ENCODE measurements at places on chromosomes 7 and 10.

- DNase-seq, result no peak
Measured at GRCh38 chr10:96263669-96264068, 7.7 kb downstream of the BLNK start.

- DNase-seq, result no peak
Measured at GRCh38 chr10:88110355-88110754, 246.9 kb downstream of the PTEN start.

DNA sequence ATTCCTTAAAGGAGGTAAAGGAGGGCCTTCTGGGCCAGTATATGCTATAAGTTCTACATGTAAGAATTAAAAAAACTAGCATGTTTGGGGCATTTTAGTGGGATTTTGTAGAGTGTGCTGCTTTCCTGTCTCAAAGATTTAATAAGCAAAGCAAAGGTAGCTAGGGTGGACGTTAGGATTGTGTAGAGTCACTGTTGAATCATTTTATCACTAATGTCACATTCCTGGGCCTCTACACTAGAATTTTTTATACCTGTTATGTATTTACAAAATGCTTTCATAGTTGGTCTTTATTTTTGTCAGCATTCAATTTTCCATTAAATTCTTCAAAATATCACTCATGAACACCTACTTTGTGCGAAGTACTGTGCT is 139.4 kb upstream of the PHYHIPL start:
- no peak for DNase-seq

DNA sequence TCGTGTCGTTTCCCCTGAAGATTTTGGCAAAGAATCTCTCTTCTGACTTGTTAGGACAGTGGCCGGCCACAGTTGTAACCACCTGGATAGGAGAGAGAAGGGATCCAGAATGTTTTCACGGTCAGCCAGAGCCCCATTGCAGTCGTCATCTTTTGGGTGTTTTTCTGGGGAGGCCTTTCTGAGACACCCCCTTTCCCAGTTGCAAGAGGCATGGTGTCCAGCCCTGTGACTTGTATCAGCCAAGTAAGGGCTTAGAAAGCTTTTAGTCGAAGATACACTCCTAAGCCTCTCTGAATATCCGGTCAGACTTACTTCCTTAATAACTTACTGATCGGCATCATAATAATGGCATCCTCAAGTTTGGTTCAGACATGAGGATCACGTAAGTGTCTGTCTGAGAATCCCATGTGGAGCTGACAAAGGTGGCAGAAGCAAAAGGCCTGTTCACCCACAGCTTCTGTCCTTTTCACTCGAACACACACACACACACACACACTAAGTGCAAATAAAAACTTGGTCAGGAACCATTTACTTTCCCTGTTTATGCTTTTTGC is 435.7 kb upstream of the GALNT17 start:
- no peak for DNase-seq

GRCh38 chr7:148999192-148999591 is 29.1 kb downstream of the PDIA4 start:
- DNase-seq, result no peak

DNA sequence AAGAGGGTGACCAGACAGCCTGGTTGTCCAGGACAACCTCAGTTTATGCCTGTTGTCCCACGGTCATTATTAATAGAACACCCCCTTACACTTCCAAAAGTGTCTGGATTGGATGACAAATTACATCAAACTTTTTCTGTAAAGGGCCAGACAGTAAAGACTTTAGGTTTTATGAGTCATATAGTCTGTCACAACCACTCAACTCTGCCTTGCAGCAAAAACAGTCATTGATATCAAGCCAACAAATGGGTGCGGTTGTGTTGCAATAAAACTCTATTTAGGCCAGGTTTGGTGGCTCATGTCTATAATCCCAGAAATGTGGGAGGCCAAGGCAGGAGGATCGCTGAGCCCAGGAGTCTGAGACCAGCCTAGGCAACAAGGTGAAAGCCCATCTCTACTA is 66.7 kb upstream of the ATP6V0A4 start:
- DNase-seq, result no peak

DNA sequence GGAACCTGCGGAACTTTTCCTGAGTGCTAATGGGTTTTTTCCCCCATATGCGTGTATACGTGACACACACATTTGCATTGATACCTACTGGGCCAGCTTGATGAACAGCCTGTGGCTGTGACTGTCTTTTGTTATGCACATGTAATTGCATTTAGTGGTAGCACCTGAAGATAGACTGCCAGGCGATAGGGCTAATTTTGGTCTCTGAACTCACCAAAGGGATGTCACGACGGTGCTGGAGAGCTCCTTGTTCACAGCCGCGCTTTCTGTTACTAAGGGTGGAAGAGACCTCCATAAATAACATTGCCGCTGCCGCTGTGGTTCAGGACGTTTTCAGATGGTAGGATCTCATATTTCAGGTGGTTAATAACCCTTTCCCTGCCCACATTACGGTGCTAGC is 133.2 kb downstream of the CAMK1D start:
- no peak for DNase-seq

DNA sequence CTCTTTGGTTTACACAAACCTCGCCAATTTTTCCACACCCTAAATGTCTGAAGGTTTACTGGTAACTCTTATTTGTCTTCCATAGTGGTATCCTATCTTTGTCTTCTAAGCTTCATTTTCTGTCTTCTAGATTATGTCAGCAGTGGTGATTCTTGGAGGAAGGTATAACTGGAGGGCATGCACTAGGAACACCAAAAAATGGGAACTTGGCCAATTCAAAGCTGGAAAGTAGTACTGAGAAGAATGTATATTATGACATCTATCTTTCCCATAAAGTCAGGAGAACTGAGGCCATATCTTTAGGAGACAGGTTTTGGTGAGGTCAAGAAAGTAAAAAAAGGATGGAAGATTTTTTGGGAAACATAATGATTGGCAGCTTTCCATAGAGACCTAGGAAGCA is 113.3 kb downstream of the CPEB3 start:
- DNase-seq, result no peak

DNA sequence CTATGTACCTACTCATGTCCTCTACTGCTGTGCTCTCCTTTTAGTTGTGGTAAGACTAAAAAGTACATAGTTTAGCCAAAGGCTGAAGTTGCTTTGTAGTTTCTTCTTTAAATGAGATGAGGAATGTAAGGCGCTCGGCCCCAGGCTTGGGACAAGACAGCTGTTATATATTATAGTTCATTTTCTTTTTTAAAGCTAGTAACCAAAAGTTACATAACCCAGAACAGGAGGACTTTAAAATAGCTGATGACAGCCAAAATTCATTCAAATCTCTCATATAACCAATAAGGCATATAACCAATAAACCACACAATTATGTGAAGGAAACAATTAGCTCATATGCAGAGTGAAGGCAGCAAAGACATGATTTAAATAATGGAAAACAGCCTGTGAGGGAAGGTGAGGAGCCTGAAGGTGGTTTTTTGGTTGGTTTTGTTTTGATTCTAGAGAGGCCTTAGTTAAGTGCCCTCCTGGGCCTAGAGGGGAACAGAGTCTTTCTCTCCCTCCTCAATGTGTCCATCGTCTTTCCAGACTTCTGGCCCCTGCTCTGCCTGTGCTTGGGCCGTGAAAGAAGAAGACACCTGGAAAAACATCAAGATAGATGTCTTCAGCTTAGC is 35.8 kb downstream of the SLC26A4 start:
- no peak for DNase-seq

GRCh38 chr10:30836406-30836805 is 195.3 kb downstream of the ZNF438 start:
- DNase-seq, result no peak

Data from stimulated activated naive CD8-positive, alpha-beta T cell treated with anti-CD3 and anti-CD28 coated beads, Interleukin-15, Interleukin-2, amounts not matched to agents 100 U/mL and 50 U/mL, for 24 hours (primary cell).